ENCODE measurements at places on chromosomes 4 and X.
A peak's percentile ranks its signal among the peaks of the same experiment; 100 is the strongest.

- DNase-seq, result no peak
Measured at GRCh38 chrX:9677098-9677739, 88.4 kb downstream of the GPR143 start.

- DNase-seq, result no peak
Measured at GRCh38 chr4:10716163-10716562, 31.6 kb upstream of the CLNK start.

- peak; percentile 34 for DNase-seq
Measured at GRCh38 chrX:17046478-17047097, 100.1 kb downstream of the REPS2 start.

DNA sequence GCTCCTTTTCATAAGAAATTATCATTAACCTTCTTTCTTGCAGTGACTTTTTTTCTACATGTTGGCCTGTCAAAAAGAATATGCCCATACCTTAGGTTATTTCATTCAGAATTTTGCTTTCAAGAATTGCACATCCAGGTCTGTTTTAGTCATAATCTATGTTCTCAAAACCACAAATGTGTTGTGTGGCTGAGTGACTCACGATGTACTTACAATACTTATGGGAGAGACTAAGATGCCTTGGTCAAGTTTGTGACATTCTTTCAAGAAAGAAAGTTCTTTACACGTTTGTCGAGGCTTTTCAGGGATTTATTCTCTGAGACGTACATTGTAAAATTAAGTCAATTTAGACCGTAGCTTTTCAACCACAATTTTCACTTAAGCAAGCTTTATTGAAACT, 396.7 kb downstream of the FSTL5 start:
- no peak for DNase-seq

- DNase-seq, result no peak
Measured at GRCh38 chrX:29926056-29926455, 289.3 kb upstream of the MAGEB2 start.

GRCh38 chr4:41072021-41072777, 142.1 kb downstream of the APBB2 start:
- no peak for DNase-seq

DNA sequence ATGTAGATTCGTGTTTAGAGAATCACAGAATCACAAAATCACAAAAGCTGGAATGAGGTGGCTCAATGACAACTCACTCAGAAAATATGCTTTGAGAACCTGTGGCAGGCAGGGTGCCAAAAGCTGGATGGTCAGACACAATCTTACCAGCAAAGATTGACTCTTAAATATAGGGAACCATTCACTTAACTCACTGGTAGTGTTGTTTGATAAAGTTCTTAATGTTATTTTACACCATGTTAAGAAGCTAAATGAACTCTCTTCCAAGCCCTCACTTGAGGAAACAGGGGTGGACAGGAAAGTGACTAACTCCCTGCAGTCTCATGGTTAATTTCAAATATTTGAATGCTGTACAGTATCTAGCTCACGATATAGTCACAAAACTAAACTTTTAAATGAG, 5.7 kb upstream of the SCOC start:
- DNase-seq, result no peak

DNA sequence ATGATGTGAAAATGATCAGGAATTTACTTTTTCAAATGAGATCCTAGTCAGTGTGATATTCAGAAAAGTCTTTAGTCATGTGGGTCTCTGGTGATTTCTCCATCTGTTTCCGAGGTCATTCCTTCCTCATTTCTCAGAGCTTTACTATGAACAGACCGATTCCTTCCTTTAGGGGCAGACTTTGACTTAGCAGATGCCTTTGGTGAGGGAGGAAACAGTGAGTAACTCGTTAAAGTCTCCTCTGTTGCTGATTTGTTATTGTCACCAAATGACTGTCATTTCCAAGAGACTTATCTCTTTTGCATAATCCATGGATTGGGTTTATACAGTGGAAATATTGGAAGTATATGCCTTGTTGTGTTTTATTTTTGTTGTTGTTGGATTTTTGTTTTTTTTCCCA, 76.2 kb upstream of the CD99 start:
- no peak for DNase-seq

- DNase-seq, result no peak
Measured at GRCh38 chr4:84634961-84635360, 52.0 kb downstream of the CDS1 start.

GRCh38 chr4:96473246-96473645, 633.4 kb downstream of the PDHA2 start:
- no peak for DNase-seq

GRCh38 chr4:126742048-126742447, 890.7 kb upstream of the INTU start:
- no peak for DNase-seq

DNA sequence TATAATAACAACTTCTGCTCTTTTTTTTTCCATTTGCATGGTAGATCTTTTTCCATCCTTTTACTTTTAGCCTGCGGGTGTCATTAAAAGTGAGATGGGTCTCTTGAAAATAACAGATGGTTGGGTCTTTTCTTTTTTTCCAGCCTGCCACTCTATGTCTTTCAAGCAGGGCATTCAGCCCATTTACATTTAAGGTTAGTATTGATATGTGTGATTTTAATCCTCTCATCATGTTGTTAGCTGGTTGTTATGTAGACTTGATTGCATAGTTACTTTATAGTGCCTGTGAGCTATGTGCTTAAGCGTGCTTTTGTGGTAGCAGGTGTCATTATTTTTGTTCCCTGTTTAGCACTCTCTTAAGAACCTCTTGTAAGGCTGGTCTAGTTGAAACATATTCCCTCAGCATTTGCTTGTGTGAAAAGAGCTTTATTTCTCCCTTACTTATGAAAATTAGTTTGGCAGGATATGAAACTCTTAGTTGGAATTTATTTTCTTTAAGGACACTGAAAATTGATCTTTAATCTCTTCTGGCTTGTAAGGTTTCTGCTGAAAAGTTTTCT, 326.1 kb downstream of the SH3BGRL start:
- DNase-seq, result no peak

GRCh38 chr4:3516061-3516835, 16.0 kb downstream of the LRPAP1 start:
- DNase-seq, result no peak

DNA sequence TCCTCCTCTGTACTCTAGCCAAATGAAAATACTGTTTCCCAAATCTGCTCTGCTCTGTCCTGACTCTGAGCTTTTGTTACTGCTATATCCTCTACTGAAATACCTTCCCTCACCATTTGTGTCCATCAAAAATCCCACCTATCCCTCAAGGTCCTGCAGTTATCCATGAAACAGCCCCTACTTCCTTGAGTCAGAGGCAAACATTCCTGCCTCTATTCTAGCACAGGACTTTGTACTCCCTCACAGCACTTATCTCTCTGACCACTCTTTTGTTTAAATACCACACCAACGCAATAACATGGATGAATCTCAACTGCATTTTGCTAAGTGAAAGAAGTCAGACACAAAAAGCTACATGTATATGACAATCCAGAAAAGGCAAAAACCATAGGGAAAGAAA, 10.5 kb upstream of the RNF128 start:
- DNase-seq, result no peak

DNA sequence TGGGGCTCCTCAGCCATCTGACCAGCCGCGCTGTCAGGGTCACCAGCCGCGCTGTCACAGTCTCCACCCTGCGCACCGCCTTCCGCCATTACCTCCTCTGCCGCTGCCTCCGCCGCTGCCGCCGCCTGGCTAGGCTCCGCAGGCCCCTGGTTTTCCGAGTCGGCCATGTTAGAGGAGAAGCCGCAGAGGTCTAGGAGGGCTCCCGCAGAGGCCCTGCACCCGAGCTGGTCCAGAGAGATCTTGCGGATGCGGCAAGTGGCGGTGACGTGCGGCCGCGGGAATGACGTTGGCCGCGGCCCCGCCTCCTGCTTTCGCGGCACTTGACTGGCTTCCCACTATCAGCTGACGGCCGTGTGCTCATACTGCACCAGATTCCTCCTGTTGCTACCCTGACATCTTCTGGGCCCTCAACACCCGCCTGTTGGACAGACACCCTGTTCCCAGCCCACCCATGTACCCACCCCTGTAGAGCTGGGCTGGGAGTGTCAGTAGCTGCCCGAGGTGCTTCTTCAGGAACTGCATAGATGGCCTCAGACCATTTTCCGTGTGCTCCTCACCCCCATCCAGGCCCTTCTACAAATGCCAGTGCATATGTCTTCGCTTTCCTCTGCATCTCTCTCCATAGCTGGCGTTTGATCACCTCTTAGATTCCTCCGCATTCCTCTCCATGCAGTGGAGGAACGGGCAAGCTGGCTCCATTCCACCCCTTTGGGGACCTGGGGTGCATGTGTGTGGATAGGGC, at the start of gene NAP1L5:
Gene NAP1L5, minus strand, starts transcription at position 242 of the 742 bp plus-strand sequence. Its CDS starts 75 bp downstream, at position 167.
- DNase-seq, result no peak

DNA sequence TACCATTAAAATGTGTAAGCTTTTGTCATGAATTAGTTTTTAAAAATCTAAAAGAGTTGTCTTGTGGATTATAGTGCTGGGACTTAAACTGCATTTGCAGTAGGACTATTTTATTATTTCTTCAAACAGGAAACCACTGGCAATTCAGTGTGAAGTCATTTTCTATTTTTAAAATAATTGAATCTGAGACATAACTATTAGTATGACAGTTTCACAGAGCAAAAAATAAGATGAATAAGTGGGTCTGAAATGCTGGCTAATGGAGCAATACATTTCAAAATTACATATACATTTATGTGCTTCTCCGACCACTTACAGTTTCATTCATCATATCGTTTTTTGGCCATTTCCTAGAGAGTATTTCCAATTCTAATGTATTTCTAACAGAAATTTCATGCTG, 75.3 kb upstream of the RAPGEF2 start:
- no peak for DNase-seq

DNA sequence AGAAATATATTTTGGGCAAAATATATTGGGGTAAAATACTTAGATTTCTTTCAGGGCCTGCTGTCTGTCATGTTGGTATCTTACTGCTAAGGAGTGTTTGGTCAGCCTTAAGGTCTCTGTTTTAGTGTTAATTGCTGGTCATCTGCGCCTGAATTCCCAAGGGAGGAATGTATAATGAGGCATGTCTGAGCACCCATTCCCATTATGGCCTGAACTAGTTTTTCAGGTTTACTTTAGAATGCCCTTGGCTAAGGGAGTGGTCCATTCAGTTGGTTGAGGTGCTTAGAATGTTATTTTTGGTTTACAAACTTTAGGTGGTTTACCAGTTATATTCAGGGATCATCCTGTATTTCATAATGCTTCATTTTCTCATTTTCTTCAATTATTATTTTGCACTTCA, 125.9 kb downstream of the CFAP299 start:
- DNase-seq, result no peak

DNA sequence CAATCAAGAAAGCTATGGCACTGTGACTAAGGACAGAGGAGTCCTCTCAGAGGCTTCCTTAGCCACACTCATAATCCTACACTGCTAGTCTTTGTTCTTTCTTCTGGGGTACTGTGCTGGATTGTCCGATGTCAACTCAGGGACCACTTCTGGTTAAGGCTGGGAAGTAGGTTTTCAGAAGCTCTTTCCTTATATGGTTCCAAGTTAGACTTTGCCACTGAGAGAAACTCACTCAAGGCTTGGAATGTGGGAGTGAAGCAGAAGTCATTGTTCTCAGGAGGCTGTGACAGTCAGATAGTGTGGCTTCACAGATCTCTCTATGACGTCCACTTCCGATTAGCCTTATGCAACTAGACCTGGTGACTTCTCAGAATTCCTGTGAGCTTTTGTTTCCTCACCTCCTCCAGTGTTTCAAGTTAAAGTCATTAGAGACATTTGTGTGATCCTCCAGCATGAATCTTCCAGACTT, 317.3 kb upstream of the F9 start:
- DNase-seq, result no peak

GRCh38 chr4:176778063-176778462, 14.7 kb downstream of the VEGFC start:
- DNase-seq, result no peak

GRCh38 chr4:39470402-39470801, 11.5 kb downstream of the LIAS start:
- no peak for DNase-seq

- DNase-seq, result no peak
Measured at GRCh38 chr4:163462556-163462955, 11.0 kb downstream of the TKTL2 start.

- no peak for DNase-seq
Measured at GRCh38 chr4:143352720-143353119, 16.0 kb downstream of the GAB1 start.

DNA sequence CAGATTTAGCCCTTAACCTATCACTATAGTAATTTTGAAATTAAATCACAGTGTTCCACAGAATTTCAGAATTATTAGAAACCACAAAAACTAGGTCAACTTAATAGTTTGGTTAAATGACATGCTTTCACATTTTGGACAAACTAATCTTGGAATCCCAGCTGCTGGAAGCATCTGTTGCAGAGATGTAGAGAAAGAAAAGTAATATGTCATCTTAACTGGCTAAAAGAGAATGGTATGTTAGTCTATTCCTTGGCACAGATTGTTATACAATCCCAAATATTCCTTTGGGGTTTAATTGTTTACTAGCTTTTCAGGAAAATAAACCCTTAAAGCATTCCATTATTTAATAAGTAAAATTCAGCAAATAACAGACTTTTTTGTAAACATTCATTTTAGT, 519.9 kb downstream of the IL15 start:
- DNase-seq, result no peak

- DNase-seq, result no peak
Measured at GRCh38 chr4:105952591-105952990, 57.3 kb downstream of the NPNT start.

DNA sequence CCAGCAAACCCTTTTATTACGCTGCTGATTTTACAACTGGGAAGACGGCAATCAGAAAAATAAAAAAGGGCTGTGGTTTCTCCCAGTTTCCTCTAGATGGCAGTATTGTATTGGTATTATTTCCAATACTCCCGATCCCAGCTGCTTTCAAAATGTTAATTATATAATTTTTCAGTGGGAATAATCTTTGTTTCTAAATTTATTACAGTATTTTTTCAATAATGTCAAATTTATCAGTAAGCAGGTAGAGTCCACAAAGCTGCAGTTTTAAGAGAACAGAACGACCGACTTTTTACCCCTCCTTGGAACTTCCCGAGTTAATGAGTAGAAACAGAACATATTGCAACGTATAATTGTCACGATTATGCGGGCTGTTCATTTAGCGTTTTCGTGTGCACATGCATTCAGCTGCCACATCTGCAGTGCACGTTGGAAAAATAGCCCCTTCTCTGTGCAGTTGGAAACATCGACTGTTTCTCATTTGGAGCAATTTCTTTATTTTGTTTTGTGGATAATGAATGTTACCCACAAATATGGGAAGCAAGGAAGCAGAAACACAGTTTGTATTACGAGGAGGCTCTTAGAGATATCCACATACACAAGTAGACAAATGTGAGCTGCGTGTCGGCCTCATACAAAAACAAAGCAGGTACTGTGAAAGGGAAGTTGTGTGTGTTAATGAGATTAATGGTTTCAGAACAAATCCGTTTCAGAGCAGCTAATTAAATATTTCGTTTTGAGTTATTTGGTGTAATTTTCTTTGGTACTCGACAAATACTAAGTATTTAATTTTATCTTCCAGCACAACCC, 188.0 kb downstream of the STIM2 start:
- no peak for DNase-seq

DNA sequence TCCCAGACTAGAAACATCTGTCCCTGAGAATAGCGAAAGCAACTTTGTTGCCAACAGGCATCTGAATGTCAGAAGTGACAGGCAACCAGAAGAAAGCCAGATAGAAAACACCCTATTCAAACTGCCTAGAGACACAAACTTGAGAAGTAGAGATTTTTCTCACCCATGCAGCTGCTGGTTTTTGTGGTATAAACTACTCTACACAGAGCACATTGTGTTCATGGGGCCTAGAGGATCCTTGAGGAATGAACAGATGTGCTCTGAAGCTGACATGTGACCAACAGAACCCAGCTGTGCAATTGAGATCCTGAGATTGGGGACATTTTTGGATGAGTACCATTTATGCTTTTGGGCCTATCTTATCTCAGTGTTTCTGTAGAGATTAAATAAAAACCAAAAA, 63.6 kb upstream of the NRK start:
- DNase-seq, result no peak
